RWPE2 (cell line): ENCODE measurements at places on chromosomes 6 and 20.

GRCh38 chr6:138145402-138145801 lies 16.3 kb upstream of the ARFGEF3 start:
- no peak for DNase-seq

DNA sequence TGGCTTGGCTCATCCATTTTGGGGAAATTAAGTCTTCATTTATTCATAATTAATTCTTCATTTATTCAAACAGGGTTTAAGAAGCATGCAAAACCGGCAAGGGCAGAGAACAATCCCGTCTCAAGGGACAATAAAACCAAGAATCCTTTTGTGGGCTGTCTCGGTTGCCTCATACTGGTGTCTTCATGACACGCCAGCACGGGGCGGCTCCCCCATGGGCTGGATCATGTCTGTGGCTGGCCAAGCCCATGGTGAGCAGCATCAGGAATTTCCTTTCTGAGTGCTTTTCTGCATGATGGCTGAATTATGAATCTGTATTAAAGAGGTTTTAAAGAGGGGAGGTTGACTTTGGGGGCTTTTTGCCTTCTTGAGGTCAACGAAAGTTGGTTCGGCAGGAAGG lies 38.3 kb upstream of the DUSP22 start:
- no peak for DNase-seq

DNA sequence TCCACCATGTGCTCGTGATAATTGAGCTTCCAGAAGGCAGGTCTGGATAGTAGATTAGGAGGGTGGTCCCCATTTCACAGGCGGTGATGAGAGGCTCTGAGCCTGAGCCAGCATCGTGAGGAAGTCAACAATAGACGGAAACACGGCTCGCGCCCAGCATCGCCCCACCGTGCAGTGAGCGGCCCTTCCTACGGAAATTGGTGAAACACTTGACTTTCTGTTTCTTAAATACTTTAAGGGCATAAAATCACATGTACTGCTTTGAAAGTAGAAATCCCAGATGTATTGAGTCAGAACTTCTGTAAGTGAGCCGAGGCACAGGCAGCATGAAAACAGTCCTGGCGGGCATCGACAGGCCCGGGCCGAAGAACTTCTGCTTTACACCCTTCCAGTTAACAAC lies 4.3 kb upstream of the KIF25 start:
- no peak for DNase-seq

- no peak for DNase-seq
These were observed 212.1 kb downstream of the BMP2 start for GRCh38 chr20:6979621-6980020.

DNA sequence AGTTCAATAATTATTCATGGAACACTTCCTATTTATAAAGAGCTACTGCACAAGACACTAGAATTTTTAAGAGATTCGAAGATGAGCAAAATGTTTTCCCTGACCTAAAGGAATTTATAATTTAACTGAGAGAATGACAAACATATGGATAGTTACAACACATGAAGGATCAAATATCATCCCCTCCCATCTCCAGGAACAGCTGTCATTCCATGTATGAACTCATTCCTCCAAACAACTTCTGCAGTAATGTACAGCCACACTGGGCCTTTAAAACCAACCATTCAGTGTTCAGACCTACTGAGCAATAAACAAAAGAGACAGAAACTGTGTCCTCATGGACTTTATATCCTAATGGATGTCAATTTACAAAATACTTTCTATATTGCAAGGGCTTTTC lies 87.8 kb downstream of the KIF16B start:
- no peak for DNase-seq
